H7 (cell line): ENCODE measurements at places on chromosomes 1 and 21. TPM values are rescaled to one million over a fixed set of nuclear protein-coding genes. Genes with fewer than 3 reads are reported as not detected.

- DNase-seq = no peak
These were observed 27.9 kb downstream of the HIVEP3 start for GRCh38 chr1:41890825-41891198.

- no peak for DNase-seq
These were observed 705 bp downstream of the FCRL1 start for GRCh38 chr1:157819215-157819614.

DNA sequence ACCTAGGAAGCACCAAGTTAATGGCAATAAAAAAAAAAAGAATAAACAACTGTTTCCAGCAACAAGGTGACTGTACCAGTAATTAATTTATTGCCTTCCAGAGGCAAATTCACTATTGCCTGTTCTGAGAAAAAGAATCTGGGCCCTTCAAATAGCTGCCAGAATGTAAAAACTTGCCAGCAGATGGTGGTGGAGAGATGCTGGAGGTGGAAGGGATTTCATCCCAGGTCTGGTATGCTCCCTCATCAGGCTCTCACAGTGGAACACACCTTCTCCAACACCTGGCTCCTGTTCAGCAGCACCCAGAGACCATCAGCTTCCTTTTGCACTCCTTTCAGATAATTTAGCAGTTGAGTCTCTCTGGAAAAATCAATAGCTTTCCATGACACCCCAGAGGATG is 792.9 kb upstream of the ADAMTS5 start:
- no peak for DNase-seq

DNA sequence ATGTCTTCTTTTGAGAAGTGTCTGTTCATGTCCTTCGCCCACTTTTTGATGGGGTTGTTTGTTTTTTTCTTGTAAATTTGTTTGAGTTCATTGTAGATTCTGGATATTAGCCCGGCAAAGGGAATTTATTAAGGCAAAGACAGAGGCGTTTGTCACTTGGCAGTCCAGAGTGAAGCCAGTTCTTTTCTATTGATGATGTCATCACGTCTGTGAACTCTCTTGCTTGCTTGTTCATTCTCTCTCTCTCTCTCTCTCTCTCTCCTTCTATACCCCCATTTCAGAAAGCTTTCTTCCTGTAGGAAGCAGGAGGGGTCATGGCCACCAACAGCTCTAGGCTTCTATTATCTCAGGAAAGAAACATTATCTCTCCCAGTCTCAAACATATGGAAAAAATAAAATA is 291.3 kb downstream of the OMA1 start:
- no peak for DNase-seq

GRCh38 chr21:38139380-38140168 is 117.2 kb upstream of the KCNJ15 start:
- DNase-seq = no peak

- no peak for DNase-seq
These were observed 183.4 kb upstream of the NFIA start for GRCh38 chr1:60898987-60899386.

GRCh38 chr1:96688767-96689166 is 32.8 kb upstream of the PTBP2 start:
- DNase-seq = peak; percentile 30

- DNase-seq = peak; percentile 11
These were observed 25.3 kb downstream of the SLC30A7 start for GRCh38 chr1:100921110-100921706.

DNA sequence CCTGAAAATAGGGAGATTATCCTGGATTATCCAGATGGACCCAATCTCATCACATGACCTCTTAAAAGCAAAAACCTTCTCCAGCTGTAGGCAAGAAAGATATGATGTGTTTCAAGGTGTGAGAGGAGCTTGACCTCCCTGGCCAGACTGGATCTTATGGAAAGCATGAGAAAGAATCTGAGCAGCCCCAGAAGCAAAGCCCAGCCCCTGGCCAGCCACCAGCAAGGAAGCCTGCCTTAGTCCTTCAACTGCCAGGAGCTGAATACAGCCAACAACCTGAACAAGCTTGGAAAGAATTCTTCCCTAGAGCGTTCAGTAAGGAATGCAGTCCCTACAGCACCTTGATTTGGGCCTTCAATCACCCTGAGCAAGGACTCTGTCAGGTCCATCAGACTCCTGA is 375.0 kb upstream of the CHRM3 start:
- no peak for DNase-seq

DNA sequence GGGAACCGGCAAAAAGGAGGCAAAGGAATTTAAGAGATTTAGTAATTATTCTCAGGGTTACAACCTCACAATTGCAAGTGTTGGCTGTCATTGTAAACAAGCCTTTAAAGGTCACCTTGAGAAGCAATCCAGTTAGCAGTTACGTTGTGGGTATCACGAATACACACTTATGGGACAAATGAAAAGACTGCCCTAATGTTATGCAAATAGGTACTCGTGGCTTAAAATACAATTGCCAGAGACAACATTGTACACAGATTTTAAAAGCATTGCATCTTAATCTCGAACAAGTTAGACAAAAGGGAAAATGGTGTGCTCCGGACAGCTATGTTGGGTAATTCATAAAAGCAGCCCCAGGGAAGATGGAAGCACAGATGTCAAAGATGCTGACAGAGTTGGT is 120.5 kb upstream of the ZC3H12A start:
- DNase-seq = no peak

DNA sequence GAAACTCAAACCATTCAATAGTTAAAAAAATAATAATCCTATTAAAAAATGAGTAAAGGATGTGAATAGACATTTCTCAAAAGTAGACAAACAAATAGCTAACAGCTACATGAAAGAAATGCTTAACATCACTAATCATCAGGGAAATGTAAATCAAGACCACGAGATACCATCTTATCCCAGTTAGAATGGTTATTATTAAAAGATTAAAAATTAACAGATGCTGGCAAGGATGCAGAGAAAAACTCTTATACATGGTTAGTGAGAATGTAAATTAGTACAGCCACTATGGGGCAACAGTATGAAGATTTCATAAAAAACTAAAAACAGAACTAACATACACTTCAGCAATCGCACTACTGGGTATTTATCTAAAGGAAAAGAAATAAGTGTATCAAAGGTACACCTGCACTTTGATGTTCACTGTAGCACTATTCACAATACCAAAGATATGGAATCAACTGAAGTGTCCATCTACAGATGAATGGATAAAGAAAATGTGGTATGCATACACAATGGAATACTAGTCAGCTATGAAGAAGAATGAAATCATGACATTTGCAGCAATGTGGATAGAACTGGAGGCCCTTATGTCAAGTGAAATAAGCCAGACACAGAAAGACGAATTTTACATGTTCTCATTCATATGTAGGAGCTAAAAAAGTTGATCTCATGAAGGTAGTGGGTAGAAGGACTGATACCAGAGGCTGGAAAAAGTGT is 117.9 kb downstream of the ACBD6 start:
- no peak for DNase-seq

Gene PLA2G2A
- total RNA-seq = 0.44 TPM in 1 of 2 replicates, not detected in the other

Gene CD84
- not detected in 2 replicates for total RNA-seq

Gene KRTAP22-2
- total RNA-seq = not detected in 2 replicates
